Naive thymus-derived CD8-positive, alpha-beta T cell (primary cell): ENCODE measurements at places on chromosomes 12 and 14. TPM values are rescaled to one million over a fixed set of nuclear protein-coding genes. Genes with fewer than 3 reads are reported as not detected.
A peak's percentile ranks its signal among the peaks of the same experiment; 100 is the strongest.

AQP2 gene
- polyA plus RNA-seq: not detected

DPPA3 gene
- polyA plus RNA-seq: not detected

NELL2 gene
- polyA plus RNA-seq: 397 TPM

C12orf42 gene
- 8.8 TPM for polyA plus RNA-seq

HEATR5A gene
- 4.0 TPM for polyA plus RNA-seq

SSPN gene
- polyA plus RNA-seq: not detected

FGF23 gene
- polyA plus RNA-seq: not detected

MFAP5 gene
- not detected for polyA plus RNA-seq

PMCH gene
- not detected for polyA plus RNA-seq

NOS1 gene
- polyA plus RNA-seq: not detected

KTN1 gene
- polyA plus RNA-seq: 17.0 TPM

DNA sequence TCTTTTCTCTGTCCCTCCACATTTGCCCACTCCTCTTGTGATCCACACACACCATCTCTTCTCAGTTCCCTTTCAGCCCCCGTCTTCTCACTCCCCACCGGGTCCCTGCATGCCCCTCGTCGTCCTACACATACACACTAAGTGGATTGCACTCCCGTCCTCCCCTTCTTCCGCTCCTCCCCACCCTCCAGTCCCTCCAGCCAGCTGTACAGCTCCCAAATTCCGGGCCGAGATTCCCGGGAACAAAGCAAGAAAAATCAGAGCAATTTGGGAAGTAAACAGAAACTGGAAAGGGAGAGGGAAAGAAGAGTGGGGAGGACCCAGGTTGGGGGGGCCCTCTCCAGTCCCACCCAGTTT, 282 bp upstream of the IGFBP6 start:
- H3K4me3 ChIP-seq: peak overlapping the region; percentile 79
- no peaks in the 10 kb centered on the region for H3K27me3 ChIP-seq
- no peaks in the 10 kb centered on the region for H3K36me3 ChIP-seq
- no peak for DNase-seq
- H3K27ac ChIP-seq: peak overlapping the region; percentile 74
- peaks cover 47% of the 10 kb centered on the region for H3K4me1 ChIP-seq

DNA sequence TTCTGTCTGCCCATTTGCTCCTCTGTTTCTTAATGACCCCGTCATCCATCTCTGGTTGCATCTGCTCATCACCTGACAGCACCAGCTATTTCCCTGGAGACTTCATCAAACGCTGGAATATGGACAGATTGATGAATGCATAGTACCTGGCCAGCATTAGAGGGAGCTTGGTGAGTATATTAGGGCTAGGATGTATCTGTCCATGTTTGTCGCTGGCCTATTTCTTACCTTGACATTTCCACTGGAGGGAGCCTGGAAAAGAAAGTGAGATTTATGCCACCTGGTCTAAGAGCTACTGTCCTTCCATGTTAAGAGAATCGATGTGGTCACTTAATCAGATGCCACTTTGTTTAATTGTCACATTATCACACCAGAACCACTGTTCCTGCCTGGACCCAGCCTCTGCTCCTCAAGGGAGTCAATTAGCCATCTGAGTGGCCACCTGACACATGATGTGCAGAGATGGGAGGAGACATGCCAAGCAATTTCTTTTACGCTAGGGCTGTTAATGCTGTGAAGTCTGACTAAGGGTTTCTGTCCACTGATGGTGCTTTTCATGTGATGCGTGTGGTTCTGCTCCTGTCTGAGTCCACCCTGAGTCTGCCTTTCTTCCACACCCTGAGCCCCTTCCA, 75.3 kb upstream of the SFSWAP start:
- H3K36me3 ChIP-seq: no peaks in the 10 kb centered on the region
- no peak overlapping the region for H3K27ac ChIP-seq
- H3K4me1 ChIP-seq: no peaks in the 10 kb centered on the region
- DNase-seq: no peak
- no peak overlapping the region for H3K4me3 ChIP-seq

DNA sequence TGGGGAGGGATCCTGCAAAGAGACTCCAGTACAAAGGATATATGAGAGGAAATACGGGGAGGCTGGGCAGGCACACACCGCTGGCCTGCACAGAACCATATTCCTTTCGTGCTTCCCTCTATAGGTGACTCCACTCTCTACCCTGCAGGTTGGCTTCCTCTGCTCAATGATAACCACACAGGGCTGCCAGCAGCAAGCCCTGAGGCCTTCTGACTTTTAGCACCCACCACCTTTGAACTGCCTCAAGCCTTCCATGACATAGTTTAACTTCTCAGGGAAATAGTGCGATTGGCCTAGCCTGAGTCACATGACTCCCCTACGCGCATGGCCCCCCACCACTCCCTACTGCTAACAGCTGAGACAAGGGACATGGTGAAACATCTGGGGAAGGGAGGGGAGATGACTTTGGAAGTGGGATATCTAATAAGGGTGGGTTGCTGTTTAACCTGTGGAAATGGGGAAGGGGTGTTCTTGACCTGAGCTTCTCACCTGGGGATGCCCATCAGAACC, 3.0 kb upstream of the FOXN3 start:
- H3K27ac ChIP-seq: peak overlapping the region; percentile 93
- H3K4me1 ChIP-seq: peaks cover 35% of the 10 kb centered on the region
- DNase-seq: no peak
- no peaks in the 10 kb centered on the region for H3K27me3 ChIP-seq
- no peaks in the 10 kb centered on the region for H3K36me3 ChIP-seq
- no peak overlapping the region for H3K4me3 ChIP-seq

DNA sequence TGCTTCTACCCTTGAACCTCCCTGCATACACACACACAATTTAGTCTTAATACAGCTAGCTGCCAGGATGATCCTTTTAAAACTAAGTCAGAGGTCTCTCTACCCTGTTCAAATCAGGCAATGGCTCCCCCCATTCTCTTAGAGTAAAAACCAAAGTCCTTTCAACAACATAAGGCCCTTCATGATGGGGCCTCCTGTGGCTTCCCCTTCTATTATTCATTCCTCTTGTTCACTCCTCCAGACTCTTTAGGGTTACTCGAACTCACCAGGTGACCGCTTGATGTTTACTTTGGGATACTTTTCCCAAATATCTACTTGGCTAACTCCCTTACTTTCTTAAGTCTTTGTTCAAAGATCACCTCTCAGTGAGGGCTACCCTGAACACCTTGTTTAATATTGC, 30.4 kb downstream of the DENND5B start:
- H3K4me3 ChIP-seq: no peak overlapping the region
- no peak overlapping the region for H3K27ac ChIP-seq
- H3K27me3 ChIP-seq: peaks cover 33% of the 10 kb centered on the region
- DNase-seq: no peak

DNA sequence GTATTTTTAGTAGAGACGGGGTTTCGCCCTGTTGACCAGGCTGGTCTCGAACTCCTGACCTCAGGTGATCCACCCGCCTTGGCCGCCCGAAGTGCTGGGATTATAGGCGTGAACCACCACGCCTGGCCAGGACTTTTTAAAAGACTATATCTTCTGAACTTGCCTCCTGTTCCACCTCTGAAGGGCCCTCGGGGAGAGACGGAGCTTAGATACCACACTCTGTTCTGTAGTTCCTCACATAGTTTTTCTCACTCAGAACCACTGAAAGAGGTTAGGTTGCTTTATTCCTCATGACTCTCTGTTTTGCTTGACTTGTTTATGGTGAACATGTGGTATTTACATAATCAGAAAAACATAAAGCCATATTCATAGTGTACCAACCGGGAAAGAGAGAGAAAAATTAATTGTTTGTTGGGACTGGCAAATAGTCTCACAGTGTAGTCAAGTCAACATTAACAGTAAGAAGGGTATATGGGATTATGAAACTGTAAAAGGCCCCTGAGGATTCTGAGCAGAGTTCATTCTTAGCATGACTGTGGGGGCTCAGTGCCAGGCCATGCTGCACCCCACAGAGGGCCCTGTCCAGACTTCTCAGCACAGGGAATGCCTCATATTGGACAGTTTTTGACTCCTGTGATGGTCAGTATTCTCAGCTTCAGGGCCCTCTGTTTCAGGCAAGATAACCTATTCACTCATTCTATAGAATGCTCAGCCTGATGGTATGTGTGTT, 342.3 kb downstream of the ZFP36L1 start:
- DNase-seq: no peak
- H3K27me3 ChIP-seq: no peaks in the 10 kb centered on the region
- no peak overlapping the region for H3K27ac ChIP-seq
- peaks cover 10% of the 10 kb centered on the region for H3K36me3 ChIP-seq

GRCh38 chr12:110316861-110317260, 35.8 kb downstream of the ATP2A2 start:
- H3K4me1 ChIP-seq: peaks cover 44% of the 10 kb centered on the region
- no peaks in the 10 kb centered on the region for H3K36me3 ChIP-seq
- peak overlapping the region; percentile 72 for H3K27ac ChIP-seq
- H3K4me3 ChIP-seq: no peak overlapping the region

GRCh38 chr12:9346866-9347327, 138.7 kb upstream of the PZP start:
- no peaks in the 10 kb centered on the region for H3K27me3 ChIP-seq
- no peak overlapping the region for H3K27ac ChIP-seq

DNA sequence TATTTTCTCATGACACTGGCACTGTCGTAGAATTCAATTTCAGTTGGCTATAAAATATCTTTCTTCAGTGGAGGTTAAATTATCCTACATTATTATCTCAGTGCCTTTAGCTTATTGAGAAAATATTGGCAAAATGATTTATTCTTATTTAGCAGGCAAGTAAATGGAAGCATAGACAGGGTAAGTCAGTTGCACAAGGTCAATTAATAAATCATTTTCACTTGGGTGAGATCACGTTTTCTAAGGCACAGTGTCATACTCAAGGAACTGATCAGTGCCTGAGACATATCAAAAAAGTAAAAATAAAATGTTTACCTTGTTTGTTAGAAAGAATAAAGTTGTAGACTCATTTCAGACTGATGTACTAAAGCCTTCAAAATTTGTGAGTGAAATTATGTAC, 95.0 kb downstream of the ACSS3 start:
- no peaks in the 10 kb centered on the region for H3K4me1 ChIP-seq
- no peak for DNase-seq
- no peak overlapping the region for H3K27ac ChIP-seq

GRCh38 chr12:646442-647384, 16.5 kb downstream of the NINJ2 start:
- no peaks in the 10 kb centered on the region for H3K36me3 ChIP-seq
- DNase-seq: no peak
- H3K4me3 ChIP-seq: no peak overlapping the region
- H3K27me3 ChIP-seq: no peaks in the 10 kb centered on the region
- H3K27ac ChIP-seq: peak overlapping the region; percentile 7

DNA sequence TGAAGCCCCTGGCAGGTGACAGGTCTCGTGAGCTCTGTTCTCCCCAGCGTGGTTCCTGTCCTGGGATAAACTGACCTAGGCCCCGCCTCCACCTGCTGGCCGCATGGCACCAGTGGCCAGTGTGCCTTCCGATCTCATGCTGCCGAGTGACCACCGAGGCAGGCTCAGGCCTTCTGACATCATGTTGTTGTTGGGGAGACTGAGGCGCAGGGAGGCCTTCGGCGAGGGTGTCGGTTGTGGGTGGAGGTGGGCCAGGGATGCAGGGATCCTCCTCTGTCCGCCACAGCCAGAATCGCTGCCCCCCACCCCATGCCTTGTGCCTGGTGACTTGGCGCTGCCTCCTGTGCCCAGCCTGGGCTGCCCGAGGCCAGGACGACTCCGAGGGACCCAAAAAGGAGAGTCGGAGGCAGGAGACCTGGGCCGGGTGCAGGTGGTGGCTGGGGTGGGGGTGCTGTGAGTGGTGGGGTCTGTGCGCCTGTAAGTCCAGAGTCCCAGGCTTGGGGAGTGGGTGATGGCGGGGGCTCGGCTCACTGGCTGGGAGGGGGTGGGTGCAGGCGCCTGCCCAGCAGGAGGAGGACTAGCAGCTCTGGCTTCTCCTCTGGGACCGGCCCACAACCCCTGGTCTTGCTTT, 24.3 kb downstream of the ASPG start:
- H3K4me3 ChIP-seq: no peak overlapping the region
- no peak overlapping the region for H3K27ac ChIP-seq
- no peaks in the 10 kb centered on the region for H3K36me3 ChIP-seq
- no peaks in the 10 kb centered on the region for H3K4me1 ChIP-seq
- H3K27me3 ChIP-seq: peaks cover 11% of the 10 kb centered on the region

DNA sequence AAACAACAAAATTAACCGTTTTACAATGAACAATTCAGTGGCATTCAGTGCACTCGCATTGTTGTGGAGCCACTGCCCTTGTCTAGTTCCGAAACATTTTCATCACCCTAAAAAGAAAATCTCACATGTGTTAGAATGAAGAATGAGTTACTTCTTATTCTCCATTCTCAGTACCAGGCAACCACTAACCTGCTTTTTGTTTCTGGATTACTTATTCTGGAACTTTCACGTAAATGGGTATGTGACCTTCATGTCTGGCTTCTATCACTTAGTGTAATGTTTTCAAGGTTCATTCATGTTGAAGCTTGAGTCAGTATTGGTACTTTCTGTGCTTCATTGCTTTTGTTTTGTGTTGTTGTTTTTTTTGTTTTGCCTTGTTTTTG, 15.6 kb downstream of the RCOR1 start:
- H3K36me3 ChIP-seq: peaks cover 15% of the 10 kb centered on the region
- peaks cover 54% of the 10 kb centered on the region for H3K4me1 ChIP-seq
- DNase-seq: no peak

GRCh38 chr12:101592448-101592847, 2.3 kb upstream of the MYBPC1 start:
- H3K4me3 ChIP-seq: no peak overlapping the region
- no peak for DNase-seq

DNA sequence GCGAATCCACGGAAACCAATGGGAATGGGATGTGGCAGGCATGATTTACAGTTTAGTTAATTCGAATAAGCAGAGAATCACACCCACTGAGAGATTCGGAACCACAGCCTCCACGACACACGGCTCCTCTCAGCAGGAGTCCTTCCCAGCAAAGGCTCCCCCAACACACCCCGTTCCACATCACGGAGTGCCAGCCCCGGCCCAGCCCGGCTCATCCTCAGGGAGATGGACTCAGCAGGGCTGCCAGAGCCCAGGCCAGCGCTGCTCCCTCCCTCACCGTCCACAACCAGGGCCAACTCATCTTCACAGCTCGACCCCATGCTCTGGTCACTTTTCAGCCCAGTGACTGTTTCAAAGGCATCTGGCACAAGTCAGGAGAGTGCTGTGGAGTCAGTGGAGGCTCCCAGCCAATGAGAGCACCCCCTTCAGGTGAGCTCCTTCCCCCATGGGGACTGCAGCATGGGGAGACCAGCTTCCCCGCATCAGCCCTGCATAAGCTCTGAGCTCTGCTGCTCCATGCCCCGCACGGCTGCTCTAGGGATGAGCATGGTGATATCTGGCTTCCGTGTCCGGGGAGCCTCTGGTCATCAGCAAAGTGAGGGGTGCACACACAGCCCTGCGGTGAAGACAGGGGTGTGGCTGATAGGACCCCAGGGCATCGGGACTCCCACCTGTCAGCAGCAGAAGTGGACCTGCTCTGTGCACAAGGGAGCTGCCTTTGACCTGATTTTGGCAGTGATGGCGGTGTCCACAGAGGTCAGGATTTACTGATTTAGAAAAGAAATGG, 238.8 kb upstream of the SFSWAP start:
- H3K4me1 ChIP-seq: peaks cover 5% of the 10 kb centered on the region
- H3K27ac ChIP-seq: no peak overlapping the region
- DNase-seq: no peak
- peaks cover 6% of the 10 kb centered on the region for H3K27me3 ChIP-seq
- no peaks in the 10 kb centered on the region for H3K36me3 ChIP-seq
- H3K4me3 ChIP-seq: no peak overlapping the region

GRCh38 chr12:109252799-109253198, 56.3 kb downstream of the FOXN4 start:
- no peak overlapping the region for H3K27ac ChIP-seq
- H3K4me1 ChIP-seq: peaks cover 5% of the 10 kb centered on the region
- no peak for DNase-seq
